T-helper 17 cell (primary cell): ENCODE measurements at places on chromosomes 12 and 14. TPM values are rescaled to one million over a fixed set of nuclear protein-coding genes. Genes with fewer than 3 reads are reported as not detected.

PRKD1 gene
- total RNA-seq = not detected

DNA sequence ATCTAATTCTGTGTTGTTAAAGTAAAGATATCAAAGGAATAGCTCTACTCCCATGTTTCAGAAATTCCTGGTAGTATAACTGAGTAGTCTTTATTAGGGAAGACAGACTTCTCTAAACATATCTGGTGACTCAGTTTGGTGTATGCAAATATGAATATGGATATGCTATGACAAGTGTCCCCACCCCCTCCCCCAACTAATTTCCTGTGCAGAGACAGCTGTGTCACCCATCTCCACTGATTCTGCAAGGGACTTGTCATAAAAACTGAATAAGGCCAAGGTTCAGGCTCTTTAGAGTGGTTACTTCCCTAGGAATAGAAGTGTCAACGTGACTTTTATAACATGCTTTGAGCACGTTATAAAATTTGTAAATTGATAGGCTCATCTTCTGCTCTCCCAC, 429.1 kb downstream of the DAD1 start:
- H3K4me1 ChIP-seq = peaks cover 2% of the 10 kb centered on the region
- H3K27me3 ChIP-seq = no peaks in the 10 kb centered on the region

DNA sequence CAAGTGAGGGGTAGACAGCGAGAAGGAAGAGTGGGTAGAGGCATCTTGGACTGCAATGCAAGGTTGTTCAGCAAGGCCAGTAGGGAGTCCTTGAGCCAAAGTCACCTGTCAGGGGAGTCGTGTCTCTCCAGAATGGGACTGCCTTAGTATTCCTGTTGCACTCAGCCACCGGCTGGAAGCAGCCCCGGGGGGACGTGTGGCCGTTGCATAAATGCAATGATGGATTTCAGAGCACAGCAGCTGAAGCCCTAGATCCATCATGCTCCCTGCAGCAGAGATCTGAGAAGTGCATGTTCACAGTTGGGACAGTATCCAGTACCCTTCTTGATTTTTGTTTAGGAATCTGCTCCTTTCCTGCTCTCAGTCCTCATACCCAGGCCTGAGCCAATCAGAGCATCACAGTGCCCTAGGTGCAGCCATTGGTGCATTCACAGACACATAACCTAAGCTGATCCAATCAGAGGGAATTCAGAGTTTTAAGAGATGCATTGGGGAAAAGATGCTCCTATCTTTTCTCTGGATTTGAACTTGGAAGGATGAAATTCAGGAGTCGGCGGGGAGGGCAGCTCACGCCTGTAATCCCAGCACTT, 62.9 kb downstream of the HSPB8 start:
- DNase-seq = no peak
- H3K27me3 ChIP-seq = no peaks in the 10 kb centered on the region
- no peaks in the 10 kb centered on the region for H3K4me1 ChIP-seq
- no peak overlapping the region for H3K4me3 ChIP-seq
- H3K36me3 ChIP-seq = no peaks in the 10 kb centered on the region
- H3K27ac ChIP-seq = no peak overlapping the region

LAG3 gene
- 4.6 TPM for total RNA-seq

DNA sequence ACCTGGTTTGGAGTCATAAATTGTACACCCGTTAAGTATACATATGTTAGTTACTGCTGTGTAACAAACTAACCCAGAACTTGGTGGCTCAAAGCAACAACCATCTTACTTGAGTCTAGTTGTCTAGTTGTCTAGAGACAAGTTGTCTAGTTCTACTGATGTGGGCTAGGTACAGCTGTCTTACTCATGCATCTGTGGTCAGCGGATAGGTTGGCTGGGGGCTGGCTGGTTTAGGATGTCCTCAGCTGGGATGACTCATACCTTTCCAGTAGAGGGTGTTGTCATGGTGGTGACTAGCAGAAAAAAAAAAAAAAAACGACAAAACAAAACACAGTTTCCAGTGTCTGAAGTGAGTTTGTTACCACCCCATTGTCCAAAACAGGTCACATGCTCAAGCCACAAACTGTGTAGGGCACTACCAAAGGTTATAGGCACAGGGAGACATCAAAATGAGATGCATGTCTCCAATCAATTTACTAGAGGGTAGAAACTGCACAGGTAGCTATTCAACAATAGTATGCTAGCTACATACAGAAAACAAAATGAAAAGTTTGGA, 680.3 kb downstream of the MED13L start:
- no peak for DNase-seq
- H3K27me3 ChIP-seq = no peaks in the 10 kb centered on the region
- H3K4me3 ChIP-seq = no peak overlapping the region
- no peaks in the 10 kb centered on the region for H3K36me3 ChIP-seq
- no peaks in the 10 kb centered on the region for H3K4me1 ChIP-seq
- H3K27ac ChIP-seq = no peak overlapping the region

GRCh38 chr12:3261782-3262359, 184.7 kb downstream of the TSPAN9 start:
- peaks cover 6% of the 10 kb centered on the region for H3K36me3 ChIP-seq
- no peak overlapping the region for H3K4me3 ChIP-seq
- no peak overlapping the region for H3K27ac ChIP-seq
- DNase-seq = no peak
- peaks cover 59% of the 10 kb centered on the region for H3K27me3 ChIP-seq

DNA sequence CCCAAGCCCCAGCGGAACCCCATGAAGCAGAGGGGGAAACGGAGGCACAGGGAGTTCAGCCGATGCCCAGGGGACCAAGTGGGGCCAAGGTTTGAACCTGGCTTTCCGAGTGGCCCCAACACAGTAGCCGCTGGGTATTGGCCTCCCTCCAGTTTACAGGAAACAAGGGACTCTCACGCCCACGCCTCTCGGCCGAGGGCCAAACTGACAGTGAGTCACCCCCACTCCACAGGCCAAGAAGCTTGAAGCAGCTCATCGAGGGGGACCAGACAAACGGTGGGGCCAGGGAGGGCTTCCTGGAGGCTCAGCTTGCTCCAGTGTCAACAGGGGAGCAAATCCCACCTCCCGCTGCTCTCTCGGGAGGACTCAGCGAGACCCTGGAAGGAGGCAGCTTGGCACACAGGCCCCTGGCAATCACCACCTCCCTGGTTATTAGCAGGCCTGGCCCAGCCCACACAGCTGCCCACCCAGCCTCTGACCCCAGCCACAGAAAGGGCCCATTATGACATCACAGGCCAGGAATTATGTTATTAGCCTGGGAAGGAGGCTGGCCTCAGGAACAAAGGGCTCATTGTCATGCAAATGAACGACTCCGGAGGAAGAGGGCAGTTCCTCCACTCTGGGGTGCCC, 54.6 kb downstream of the NCOR2 start:
- no peak overlapping the region for H3K4me3 ChIP-seq
- peak overlapping the region; percentile 6 for H3K27ac ChIP-seq
- no peaks in the 10 kb centered on the region for H3K27me3 ChIP-seq
- peaks cover 15% of the 10 kb centered on the region for H3K4me1 ChIP-seq

DNA sequence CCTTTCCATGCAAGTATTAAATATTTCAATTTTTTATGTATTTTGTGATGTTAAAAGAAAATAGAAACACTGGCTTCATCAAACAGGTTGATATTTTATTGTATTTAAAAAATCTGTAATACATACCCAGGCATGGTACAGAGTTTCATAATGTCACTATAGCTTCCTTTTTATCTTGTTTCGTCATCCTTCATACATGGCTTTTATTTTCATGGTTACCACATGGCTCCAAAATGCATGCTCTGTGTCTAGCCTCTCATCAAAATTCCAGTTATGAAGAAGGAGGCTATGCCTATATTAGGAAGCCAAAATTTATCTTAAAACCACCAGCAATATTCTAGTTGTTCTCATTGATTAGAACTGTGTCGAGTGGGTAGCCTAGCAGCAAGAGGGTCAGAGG, 464.8 kb downstream of the BTG1 start:
- H3K36me3 ChIP-seq = peaks cover 2% of the 10 kb centered on the region
- peaks cover 6% of the 10 kb centered on the region for H3K27me3 ChIP-seq
- no peak for DNase-seq
- H3K27ac ChIP-seq = no peak overlapping the region
- H3K4me3 ChIP-seq = no peak overlapping the region
- no peaks in the 10 kb centered on the region for H3K4me1 ChIP-seq

ZNF891 gene
- 4.0 TPM for total RNA-seq

KLHL33 gene
- total RNA-seq = 0.39 TPM

DNA sequence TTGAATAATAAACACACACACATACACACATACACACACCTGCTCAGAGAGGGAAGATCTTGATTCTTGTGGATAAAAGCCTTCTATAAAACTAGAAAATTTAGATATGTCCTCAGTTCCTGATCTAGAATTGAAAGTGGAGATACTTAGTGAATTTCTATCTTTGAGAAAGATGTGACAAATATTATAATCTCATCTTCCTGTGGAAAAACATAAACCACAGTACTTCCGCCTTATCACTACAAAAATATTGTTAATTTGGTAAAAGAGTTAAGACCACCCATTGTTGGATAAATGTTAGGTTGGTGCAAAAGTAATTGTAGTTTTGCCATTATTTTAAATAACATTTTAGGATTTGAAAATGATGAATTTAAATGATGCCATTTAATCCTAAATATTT, at the start of gene KLRK1:
TSS of gene KLRK1 (minus strand) at position 138 of the 400 bp plus-strand sequence. CDS start 1,231 bp downstream, outside the sequence.
- peaks cover 45% of the 10 kb centered on the region for H3K27me3 ChIP-seq
- H3K36me3 ChIP-seq = no peaks in the 10 kb centered on the region
- no peak for DNase-seq
- no peak within 1 kb of the TSS for H3K4me3 ChIP-seq

- no peak for DNase-seq
- H3K27me3 ChIP-seq = no peaks in the 10 kb centered on the region
Measured at GRCh38 chr12:55974308-55974730, 441 bp downstream of the RAB5B start.

- peaks cover 29% of the 10 kb centered on the region for H3K27me3 ChIP-seq
- no peaks in the 10 kb centered on the region for H3K4me1 ChIP-seq
- DNase-seq = no peak
- H3K36me3 ChIP-seq = no peaks in the 10 kb centered on the region
- no peak overlapping the region for H3K4me3 ChIP-seq
Measured at GRCh38 chr14:69287098-69288010, 27.4 kb downstream of the GALNT16 start.

- H3K36me3 ChIP-seq = no peaks in the 10 kb centered on the region
- no peaks in the 10 kb centered on the region for H3K27me3 ChIP-seq
- H3K4me1 ChIP-seq = no peaks in the 10 kb centered on the region
- no peak overlapping the region for H3K27ac ChIP-seq
- no peak overlapping the region for H3K4me3 ChIP-seq
Measured at GRCh38 chr14:69170839-69171238, 17.9 kb upstream of the DCAF5 start.

MYF6 gene
- total RNA-seq = not detected

SLC7A8 gene
- total RNA-seq = 2.0 TPM

GRCh38 chr12:10339053-10339840, 31.6 kb downstream of the KLRD1 start:
- no peak overlapping the region for H3K27ac ChIP-seq
- H3K4me1 ChIP-seq = no peaks in the 10 kb centered on the region
- no peak for DNase-seq
- H3K27me3 ChIP-seq = peaks cover 7% of the 10 kb centered on the region

CLEC1B gene
- 0.94 TPM for total RNA-seq

GRCh38 chr12:2336409-2336829, 283.6 kb downstream of the CACNA1C start:
- H3K36me3 ChIP-seq = no peaks in the 10 kb centered on the region
- H3K4me1 ChIP-seq = no peaks in the 10 kb centered on the region
- DNase-seq = no peak
